ENCODE measurements at places on chromosomes 4 and X.

- no peak for DNase-seq
These were observed 49.5 kb downstream of the TMEM154 start for GRCh38 chr4:152630324-152630723.

GRCh38 chr4:24013668-24014422 lies 124.0 kb upstream of the PPARGC1A start:
- DNase-seq = no peak

DNA sequence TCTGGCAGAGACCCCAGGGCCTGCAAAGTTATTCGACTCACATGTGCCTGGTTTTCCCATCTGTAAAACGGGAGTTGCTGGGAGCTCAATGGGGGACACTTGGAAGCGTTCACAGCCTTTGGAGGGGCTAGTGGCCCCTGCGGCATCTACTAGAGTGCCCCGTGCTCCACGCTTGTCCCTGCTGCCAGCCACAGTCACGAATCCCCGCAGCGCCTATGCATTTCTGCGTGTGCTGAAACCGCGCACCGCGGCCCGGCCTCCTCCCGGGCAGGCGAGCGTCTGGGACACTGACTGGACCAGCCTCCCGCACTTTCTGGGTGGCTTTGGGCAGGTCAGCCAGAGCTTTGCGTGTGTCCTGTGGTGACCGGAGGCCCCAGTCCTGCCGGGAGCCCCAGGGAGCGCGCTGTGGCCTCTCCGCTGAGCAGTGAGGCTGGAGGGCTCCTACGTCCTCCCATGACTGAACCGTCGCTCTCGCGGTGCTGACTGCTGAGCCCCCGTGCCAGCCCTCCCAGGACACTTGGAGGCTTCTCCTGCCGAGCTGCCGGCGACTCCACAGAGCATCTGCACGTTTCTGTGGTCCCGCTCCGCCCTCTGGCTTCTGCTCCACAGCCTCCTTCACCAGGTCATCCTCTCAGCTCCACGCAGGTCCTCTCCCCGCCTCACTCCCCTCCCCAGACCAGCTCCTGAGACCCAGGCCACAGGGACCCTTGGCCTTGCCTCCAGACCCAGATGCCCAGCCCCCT lies 36.3 kb downstream of the PIGG start:
- no peak for DNase-seq

DNA sequence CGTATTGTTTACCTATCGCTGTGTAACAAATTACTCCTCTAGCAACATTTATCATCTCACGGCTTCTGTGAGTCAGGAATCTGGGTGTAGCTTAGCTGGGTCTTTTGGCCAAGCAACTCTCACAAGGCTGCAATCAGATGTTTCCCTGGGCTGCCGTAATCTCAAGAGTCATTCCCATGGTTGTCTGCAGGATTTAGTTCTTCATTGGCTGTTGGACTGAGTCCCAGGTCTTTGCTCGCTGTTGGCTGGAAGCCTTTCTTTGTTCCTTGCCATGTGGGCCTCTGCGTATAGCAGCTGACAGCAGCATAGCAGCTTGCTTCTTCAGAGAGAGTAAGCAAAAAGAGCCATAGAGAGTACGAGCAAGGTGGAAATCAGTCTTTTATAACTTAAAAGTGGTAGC lies 16.8 kb downstream of the POLR2B start:
- DNase-seq = peak; percentile 73

- DNase-seq = no peak
These were observed 82.8 kb upstream of the NKX1-1 start for GRCh38 chr4:1488831-1489638.

DNA sequence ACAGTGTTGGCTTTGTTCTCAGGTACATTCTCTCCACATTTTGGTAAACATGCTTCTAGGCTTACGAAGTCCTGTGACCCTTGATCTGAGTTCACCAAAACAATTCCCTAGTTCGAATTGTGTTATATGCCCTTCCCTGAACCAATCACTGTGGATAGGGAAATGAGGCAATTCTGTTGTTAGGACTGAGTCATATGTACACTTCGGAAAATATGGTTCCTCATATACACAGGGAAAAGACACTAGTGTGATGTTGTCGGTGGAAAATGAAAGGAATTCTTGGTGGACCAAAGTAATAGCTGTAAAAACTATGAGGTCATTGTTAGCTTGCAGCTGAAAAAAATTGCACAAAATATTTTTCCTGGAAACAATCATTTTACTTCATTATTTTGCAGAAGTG lies 46.6 kb upstream of the MAGEC2 start:
- no peak for DNase-seq

DNA sequence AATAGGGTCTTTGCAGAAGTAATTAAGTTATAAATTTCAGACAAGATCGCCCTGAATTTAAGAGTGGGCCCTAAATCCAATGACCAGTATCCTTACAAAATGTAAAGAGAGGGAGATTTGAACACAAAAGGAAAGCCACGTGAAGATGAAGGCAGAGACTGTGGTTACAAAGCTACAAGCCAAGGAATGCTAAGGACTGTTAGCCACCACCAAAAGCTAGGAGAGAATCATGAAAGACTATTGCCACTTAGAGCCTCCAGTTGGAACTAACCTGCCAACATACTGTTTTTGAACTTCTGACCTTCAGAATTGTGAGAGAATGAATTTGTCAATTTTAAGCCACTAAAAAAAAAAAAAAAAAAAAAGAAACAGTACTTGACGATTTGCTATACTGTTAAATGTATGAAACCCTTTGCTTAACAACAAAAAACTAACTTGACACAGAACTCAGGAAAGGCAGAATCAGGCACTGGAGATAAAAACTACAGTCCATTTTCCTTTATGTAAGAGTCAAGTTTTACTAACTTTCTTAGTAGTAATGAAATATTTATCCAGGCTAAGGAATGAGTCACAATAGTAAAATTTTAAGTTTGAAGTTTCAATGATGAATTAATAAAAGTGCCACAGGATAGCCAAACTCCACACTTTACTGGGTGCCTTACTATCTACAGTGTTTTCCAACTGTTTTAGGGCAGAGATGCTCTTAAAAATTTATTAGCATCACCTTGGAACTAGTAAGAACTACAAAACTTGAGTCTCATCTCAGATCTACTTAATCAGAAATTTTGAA lies 25.1 kb downstream of the DHX15 start:
- no peak for DNase-seq

GRCh38 chr4:147969573-147970385 lies 237.9 kb downstream of the ARHGAP10 start:
- no peak for DNase-seq

GRCh38 chr4:47914926-47915237 lies 499 bp upstream of the NFXL1 start:
- DNase-seq = no peak

- no peak for DNase-seq
These were observed 40.8 kb downstream of the XK start for GRCh38 chrX:37726346-37726745.

DNA sequence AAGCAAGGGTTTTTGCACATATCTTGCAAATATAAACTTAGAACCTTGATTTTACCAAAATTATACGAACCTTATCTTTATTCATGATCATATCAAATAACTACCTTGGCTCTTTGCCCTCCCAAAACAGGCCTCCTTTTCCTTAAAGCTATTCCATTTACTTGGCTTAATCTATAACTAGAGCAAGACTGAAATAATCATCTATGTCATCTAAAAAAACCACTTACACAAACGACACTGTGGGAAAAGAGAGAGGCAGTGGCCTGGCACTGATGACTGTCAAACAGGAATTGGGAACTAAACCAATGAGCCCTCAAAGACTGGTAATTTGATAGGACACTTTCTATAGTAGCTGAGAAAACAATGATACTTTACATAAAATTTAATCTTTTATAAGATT lies 11.7 kb upstream of the PTPN13 start:
- no peak for DNase-seq

GRCh38 chrX:134013092-134013497 lies 27.7 kb upstream of the GPC3 start:
- no peak for DNase-seq

DNA sequence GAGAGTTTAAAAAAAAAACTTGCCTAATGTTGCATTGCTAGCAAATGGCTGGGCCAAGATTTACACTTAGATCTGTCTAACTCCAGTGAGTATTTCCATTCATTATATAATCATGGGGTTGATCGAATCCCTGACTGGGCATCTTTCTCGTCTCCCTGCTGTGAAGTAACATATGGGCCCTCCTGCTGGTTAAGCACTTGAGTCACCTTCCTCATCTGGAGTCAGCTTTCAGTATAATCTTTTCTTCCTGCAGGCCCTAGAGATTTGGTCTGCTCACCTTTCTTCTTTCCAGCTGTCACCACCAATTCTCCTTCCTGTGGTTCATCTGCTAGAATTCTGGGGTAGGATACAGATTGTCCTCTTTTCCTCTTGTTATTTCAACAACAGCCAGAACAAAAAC lies 41.6 kb downstream of the TIGD2 start:
- DNase-seq = no peak

GRCh38 chr4:129804461-129804981 lies 708.6 kb downstream of the C4orf33 start:
- no peak for DNase-seq

DNA sequence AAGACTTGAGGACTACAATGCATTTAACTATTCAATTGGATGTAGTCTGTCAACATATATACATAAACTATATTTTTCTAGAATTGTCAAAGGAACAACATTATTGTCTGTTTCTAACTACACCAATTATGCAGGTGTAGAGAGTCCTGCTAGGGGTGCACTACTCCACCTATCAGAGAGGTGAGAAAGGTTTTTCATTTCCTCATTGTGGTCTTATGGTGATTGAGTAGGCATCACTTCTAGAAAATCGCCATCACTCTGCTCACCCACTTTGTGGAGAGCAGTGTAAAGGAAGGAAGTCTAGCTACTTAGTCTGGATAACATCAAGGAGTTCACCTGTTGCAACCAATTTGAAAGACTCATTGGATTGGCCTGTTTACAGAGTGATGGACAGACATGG lies 4.4 kb upstream of the ADH1C start:
- no peak for DNase-seq

DNA sequence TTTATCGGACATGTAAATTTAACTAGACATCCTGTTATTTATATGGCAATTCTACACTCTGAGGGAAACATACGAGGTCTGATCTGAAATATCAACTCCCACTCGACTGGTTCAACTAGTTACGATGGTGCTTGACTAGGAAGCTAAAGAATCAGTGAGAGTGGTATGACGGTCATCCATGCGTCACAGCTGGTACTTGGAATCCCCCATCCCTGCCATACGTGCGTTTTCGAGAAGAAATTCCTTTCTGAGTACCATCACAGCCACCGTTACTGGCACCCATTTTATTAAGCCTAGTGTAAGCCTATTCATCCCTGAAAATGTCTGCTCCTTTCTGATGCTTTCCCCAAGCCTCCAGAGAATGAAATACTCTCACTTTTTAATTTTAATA lies 695 bp upstream of the PIGA start:
- no peak for DNase-seq

- DNase-seq = no peak
These were observed 13.1 kb downstream of the ZMAT1 start for GRCh38 chrX:101918751-101919150.

- DNase-seq = no peak
These were observed 2337.6 kb downstream of the PCDH7 start for GRCh38 chr4:33057736-33058135.

DNA sequence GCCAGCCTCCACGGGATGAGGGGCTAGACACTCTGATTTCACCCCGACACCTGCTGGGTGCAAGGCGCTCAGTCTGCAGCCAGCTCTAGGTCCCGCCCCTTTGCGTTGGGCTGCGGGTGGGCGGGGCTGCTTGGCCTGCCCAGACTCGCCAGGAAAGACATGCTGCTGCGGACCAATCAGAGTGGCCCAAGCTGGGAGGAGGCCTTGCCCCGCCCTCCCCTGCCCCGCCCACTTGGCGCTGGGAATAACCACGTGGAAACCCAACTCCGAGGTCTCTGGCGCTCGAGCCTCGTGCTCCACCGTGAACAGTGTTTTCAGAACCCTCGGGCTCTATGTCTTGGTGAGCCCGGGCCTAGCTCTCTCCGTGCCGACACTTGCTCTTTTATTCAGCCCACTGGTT lies 5.3 kb upstream of the VMA21 start:
- DNase-seq = no peak

DNA sequence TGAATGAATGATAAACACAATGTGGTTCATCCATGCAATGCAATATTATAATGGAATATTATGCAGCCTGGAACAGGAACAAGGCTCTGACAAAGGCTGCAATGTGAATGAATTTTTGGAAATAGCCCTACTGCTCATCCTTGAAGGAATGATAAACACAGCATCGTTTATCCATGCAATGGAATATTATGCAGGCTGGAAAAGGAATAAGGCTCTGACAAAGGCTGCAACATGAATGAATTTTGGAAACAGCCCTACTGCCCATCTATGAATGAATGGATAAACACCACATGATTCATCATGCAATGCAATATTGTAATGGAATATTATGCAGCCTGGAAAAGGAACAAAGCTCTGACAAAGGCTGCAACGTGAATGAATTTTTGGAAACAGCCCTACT lies 159.4 kb downstream of the CRLF2 start:
- DNase-seq = no peak

GRCh38 chrX:45632506-45632905 lies 431.8 kb upstream of the DIPK2B start:
- no peak for DNase-seq

GRCh38 chr4:151004222-151004621 lies 10.9 kb downstream of the LRBA start:
- DNase-seq = no peak

DNA sequence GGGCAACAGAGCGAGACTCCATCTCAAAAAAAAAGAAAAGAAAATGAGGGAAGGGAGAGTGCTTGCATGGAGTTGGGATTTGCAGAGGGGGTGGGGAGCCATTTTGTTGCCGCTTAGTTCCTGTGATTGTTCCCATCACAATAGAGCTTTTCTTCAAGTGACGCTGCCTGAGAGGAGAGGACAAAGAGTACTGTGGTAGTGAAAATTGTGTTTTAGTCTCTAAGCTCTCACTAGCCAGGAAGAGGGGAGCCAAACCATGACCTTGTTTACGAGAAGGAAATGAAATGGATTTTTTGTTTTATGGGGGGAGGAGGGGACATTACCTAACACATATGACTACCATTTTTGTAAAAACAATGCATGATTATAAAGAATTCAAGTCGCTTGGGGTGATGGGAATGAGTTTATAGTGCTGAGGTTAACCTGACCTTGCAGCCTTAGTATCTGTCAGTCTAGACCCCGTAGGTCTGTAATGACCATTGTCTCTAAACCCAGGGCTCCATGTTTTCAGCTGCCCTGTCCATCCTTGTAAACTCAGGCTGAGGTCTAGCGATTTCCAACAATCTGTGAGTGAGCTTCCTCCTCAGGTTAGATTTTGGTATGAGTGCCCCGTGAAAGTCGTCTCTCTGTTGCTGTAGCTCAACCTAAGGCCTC lies 18.8 kb downstream of the SRD5A3 start:
- DNase-seq = peak; percentile 74

Measured in substantia nigra (tissue), 51 donors.